ENCODE measurements at places on chromosomes 7 and 10.
A peak's percentile ranks its signal among the peaks of the same experiment; 100 is the strongest.

DNA sequence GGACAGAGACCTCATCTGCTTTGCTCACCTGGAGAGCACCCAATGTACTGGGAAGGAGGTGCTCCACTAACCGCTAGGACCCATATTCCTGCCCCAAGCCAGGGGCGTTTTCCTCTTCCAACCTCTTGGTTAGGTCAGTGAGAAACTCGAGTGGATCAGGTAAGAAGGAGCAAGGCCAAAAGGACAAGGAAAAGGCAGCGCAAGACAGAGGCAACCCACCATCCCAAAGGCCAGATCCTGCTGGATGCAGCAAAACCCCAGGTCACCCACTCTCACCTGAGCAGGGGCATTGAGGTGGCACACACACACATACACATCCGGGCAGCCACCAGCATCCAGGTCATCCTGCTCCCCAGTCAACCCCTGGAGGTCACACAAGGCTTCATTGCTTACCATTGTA, 105.1 kb downstream of the GRID1 start:
- DNase-seq: no peak

- DNase-seq: no peak
Measured at GRCh38 chr10:89189211-89189734, 17.8 kb downstream of the CH25H start.

GRCh38 chr7:75921479-75921878, 6.5 kb downstream of the POR start:
- DNase-seq: no peak

DNA sequence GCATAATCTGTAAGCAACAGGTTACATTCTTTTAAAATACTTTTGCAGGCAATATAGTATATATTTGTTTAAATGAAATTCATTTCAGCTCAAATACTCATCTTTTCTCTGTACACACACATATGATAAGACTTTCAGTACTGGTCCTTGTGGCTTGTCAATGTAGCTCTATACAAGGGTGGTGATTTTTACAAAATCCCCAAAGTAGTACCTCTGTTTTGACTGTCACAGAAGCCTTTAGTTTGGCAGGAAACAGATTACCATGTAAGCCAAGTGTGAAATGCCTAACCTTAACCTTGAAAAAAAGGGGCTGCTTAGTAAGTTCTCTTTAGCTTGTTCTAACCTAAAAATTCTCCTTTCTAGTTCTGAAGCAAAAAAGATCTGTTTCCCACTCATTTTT, 87.9 kb downstream of the KCND2 start:
- no peak for DNase-seq

DNA sequence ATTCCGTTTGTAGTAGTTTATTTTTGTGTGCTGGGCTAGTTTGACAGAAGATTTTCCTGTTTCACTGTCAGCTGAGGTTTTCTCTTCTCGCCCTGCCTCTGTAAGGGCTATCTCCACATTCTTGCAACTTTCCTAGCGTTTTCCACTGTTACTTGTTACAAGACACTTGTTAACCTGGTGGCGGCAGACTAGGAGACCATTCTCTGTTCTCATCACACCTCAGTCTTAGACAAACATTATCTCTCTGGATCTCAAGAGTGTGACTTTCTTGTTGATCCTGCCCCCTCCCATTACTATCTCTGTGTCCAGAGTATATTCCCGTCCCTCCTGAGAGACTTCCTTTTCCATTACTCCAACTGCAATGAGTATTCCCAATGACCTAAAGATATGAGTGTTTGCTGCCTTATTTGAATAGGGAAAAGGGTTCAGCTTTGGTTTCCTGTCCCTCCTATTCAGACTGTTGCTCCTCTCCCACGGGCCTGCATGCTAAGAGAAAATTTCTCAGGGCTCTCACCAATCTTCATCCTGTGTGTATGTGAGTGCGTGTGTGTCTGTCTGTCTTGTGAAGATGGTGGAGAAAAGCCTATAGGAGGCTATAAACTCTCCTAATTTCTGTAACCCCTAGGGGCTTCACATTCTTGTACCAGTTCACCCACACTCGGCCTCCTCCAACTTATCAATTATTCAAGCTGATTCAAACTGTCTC, 722.4 kb upstream of the POT1 start:
- DNase-seq: no peak

DNA sequence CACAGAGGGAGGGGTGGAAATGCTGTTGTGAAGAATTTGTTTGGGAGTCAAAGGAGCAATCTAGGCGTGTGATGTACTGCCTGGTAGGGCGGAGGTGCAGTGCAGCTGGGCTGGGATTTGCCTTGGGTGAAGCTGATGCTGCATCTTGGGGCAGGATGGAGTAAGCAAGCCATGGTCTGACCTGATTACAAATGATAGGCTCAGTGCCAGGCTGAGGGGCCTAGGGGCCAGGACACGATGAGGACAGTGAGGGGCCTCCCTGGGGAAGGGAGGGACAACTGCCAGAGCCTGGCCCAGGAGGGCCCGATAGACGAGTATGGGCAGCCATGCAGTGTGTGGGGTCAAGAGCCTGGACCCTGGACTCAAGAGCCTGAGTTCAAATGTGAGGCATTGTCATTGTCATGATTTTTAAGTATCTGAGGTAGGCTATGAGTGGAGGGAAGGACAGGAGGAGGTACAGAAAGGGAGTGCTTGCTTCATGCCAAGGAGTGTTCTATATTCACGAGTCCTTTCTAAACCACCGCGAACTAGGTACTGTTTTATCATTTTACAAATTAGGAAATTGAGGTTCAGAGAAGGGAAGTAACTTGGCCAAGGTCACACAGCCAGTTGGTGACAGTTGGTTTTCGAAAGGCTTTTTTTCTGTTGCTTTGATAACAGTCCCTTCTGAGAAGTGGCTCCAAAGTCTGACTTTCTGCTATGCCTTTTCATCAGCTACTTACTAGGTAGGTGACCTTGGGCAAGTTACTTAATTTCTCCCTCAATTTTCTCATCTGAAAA, 29.7 kb downstream of the HIF1AN start:
- no peak for DNase-seq

GRCh38 chr7:151524331-151524730, 4.6 kb upstream of the RHEB start:
- DNase-seq: no peak

DNA sequence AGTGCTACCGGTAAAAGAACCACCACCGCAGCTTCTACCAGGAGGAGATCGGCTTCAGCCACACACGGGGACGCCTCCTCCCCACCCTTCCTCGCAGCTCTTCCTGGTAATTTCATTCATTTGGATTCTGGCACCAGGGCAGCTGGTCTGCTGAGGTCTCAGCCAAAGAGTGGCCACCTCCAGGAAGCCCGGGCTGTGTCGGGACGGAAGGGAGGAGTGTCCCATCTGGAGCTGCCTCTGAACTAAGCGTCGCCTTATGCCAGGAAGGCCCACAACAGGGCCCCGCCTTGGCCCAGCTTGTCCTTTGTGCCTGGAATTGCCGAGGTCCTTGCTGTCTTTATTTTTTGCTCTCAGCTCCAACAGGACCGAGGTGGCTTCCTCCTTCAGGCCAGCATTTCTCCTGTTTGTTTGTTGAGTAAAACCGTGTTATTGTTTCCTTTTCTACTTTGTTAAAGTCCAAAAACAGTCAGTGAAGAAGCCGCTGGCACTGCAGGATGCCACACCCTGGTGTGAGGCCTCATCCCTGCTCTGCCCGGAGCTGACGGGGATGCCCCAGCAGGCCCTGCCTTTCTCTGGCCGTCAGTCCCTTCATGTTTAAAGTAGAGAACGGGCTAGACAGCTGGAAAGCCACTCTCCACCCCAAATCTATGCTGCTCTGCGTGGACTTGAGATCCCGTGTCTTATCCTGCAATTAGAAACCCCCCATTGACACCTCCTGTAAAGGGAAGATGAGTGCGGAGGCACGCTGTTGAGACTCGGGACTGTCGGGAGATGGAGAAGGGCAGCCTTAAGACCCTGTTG, 24.5 kb upstream of the TTYH3 start:
- peak; percentile 61 for DNase-seq

DNA sequence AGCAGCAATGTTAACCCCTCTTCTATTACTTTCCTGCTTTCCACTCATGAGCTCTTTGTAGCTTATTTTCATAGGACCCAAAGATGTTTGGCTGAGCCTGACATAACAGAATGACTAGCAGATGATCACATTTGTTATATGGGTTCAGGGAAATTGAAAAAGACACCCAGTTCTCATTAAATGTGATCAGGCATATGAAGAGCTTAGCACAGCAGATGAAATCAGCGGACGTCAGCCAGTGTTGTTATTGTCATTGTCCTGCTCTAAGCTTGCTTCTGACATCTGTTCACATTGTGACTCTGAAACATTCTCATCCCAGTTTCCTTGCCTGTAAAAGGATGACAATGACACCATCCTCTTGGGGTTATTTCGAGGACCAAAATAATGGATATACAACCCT, 43.5 kb downstream of the FAM241B start:
- DNase-seq: no peak

DNA sequence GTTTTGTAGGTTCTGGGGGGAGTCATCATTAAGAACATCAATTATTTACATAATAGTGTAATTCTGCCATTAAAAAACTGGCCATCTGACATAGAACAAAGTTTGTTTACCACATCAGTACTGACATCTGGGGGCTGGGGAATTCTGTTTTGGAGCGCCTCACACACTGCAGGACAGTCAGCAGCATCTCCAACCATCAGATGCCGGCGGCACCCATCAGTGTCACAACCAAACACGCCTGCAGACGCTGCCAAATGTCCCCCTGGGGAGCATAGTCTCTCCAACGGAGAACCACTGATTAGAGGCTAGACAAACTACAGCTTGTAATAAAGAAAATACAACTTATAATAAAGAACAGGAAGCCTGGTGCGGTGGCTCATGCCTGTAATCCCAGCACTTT, 26.0 kb downstream of the GNA12 start:
- no peak for DNase-seq

- peak; percentile 3 for DNase-seq
Measured at GRCh38 chr10:26486304-26486703, 48.2 kb downstream of the APBB1IP start.

GRCh38 chr7:140673774-140674155, 1.0 kb downstream of the ADCK2 start:
- no peak for DNase-seq

DNA sequence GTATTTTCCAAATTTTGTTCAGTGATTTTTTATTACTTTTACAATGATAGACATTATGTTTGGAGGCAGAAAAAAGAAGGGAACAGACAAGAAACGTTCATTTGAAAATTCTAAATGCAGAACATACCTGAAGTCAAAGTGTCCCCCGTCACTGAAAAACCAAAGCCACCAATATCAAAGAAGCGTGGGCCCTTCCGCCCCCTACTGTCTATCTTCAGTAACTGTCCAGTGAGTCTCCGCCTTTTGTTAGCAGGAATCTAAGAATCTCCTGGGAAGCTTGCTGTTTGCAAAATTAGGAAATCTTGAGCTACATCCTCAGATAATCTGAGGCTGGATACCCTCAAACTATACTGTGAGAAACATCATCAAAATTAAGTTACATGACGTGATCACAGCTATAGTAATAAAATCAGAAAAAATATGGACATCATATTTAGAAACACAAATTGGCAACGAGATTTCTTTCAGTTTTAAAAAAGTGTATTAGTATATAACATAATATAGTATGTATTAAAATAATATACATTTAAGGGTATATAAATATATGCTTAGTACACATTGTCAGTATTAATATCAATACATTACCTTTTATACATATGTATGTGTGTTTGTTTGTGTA, 169.3 kb upstream of the AKR1E2 start:
- peak; percentile 40 for DNase-seq

- no peak for DNase-seq
Measured at GRCh38 chr10:75240329-75241076, 4.7 kb upstream of the COMTD1 start.
